ENCODE measurements at places on chromosomes 12 and 14. TPM values are rescaled to one million over a fixed set of nuclear protein-coding genes. Genes with fewer than 3 reads are reported as not detected.

Gene C12orf50
- total RNA-seq = not detected

DNA sequence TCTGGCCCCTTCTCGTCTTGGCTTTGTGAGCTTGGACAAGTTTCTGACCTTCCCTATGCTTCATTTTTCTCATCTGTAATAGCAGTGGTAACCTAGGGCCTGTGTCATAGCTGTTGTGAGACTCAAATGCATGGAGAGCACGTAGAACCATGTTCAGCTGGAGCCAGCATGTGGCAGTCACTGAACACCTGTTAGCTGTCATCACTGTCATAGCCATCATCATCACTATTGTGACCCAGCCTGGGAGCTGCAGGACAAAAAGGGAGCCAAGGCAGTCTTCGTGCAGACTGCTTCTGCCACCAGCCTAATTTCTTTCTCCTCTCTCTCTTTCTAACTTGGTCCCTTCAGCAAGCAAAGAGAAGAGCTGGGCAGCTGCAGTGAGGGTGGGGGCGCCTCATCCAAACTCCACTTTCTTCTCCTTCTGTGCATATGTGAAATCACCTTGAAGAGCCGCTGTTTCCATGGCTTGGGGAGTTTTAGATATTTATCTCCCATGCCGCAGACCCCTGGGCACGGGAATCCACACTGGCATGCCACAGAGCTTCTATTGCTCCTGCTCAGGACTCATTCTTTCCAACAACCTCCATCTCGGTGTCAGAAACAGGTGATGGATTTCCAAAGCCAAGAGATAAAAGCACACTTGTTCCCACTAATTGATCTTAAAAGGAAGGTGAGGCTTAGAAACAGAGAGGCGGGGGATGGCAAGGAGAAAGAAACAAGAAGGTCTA, 87.0 kb downstream of the SRRM4 start:
- DNase-seq = no peak

Gene SLC10A1
- not detected for total RNA-seq

Gene WDHD1
- total RNA-seq = 26.4 TPM

DNA sequence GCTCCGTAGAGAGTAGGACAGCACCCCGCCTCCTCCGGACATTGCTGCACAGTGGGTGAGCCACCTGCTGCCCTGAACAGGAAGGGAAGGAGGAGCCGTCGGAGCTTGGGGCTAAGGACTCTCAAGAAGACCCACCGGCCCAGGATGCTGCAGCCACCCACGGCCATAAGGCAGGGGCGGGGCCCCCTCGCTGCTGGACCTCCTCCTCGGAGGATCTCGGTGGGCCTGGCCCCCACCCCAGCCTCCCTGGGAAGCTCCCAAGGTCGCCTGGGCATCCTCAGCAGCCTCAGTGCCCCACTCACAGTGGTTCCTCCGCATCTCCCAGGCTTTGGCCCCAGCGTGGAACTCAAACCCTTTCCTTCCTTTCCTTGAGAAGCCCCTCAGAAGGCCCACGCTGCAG, 68.6 kb upstream of the DIO3 start:
- no peak for DNase-seq
